ENCODE measurements at places on chromosomes 11 and 22.

- no peak for DNase-seq
These were observed 452.0 kb downstream of the JRKL start for GRCh38 chr11:96841792-96842191.

DNA sequence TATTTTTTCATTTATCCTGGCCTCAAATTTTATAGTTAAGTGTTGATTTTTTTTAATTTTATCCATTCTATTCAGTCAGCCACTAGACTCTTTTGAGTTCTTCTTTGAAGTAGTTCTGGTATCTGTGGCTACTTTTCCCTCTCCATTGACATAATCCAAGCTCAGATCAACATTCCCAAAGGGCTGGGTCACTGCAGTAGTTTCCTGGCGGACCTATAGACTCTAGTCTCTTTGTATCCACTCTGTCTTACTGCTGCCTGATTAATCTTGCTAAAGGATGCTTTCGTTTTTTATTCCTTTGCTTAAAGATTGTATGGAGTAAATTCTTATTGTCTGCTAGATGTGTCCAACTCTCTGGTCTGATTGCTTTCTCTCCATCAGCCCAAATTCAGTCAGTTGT lies 87.6 kb downstream of the UVRAG start:
- no peak for DNase-seq

- no peak for DNase-seq
These were observed 38.7 kb downstream of the SYT13 start for GRCh38 chr11:45247433-45247832.

GRCh38 chr22:47779474-47779873 lies 1017.0 kb downstream of the TBC1D22A start:
- DNase-seq, result no peak

- DNase-seq, result peak; percentile 72
These were observed 42.2 kb upstream of the INCENP start for GRCh38 chr11:62081378-62082291.

GRCh38 chr11:72724851-72725723 lies 27.1 kb downstream of the ARAP1 start:
- peak; percentile 56 for DNase-seq

DNA sequence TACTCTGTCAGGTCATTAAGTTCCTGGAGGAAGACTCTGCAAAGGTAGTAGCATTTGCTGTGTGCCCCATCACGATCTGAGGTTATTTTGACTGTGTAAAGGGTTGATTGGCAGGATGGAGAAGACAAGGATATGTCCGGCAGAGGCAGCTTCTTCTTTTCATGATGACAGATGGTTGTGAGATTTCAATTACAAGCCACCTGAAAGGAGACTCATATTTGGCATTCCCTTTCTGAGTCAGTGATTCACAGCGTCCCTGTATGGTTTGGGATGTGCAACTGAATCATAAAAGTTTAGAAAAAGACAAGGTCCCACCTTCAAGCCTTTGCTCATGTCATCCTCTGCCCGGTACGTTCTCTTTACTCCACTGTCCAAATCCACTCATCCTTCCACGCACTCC lies 113.4 kb downstream of the MTNR1B start:
- no peak for DNase-seq

- peak; percentile 82 for DNase-seq
These were observed 3.9 kb upstream of the CRY2 start for GRCh38 chr11:45843158-45843924.

DNA sequence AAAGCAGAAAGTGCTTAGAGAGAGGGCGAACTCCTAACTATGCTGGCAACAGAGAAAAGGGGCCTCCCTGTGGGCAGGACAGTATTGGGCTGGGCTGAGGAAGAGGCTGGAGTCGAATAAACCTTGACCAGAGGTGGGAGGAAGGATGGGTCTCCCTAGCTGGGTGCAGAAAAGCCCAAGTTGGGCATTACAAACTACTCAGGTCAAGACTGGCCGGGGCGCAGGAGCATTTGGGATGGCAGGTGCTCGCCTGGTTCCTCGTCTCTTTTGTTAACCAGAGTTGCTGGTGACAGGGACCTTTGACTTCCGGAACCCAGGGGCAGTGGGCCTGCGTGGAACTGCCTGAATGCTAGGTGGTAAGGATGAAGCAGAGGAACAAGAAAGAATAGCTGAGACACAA lies 80.3 kb upstream of the SHISAL1 start:
- DNase-seq, result no peak

GRCh38 chr11:16853859-16854258 lies 115.4 kb downstream of the C11orf58 start:
- no peak for DNase-seq

DNA sequence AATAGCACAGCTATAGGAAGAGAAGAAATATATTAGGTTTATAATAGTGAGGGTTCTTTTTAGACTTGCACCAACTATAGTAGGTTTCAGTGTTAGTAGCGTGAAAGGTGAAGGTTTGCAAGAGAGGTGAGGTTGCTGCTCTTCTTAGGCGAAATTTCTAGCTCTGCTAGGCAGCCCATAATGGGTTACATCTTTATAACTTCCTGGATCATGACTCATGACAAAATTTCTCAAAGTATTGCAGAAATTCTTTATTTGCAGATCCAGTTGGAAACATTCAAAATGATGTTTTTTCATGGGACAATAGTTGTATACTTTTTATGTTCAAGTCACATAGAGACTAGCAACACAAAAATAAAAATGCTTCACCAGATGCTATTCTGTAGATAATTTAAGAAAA lies 260.0 kb downstream of the SOX6 start:
- no peak for DNase-seq

Measured in NCI-H2107 (cell line).